ENCODE measurements at places on chromosomes 4 and X.

DNA sequence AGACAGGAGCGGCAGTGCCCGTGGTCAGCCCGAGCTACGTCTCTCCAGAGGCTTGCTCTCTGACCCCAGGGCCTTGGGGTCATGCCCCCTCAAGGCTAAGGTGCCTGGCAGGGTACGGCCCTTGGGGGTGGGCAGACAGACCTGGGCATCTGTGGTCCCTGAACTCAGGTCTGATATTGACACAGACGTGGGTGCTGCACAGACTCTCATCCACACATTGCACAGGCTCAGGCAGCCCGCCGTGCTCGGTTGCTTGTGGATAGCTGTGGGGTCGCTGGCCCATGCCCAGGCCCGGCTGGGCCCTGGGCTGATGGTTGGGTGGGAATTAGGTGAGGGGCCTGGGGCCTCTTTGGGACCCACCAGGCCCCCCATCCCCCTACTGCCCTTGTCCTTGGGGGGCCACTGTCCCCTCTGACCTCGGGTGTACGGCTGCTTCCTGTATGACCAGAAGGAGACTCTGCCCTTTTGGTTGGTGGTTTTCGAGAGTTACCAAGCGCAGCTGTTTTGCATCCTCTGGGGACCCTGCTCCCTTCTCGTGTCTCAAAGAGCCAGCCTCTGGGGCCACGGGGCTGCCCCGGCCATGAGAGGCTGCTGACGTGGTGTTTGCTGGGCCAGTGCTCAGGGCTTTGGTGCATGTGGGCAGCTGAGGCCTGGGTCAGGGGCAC is 10.1 kb downstream of the FGFRL1 start:
- DNase-seq = no peak

DNA sequence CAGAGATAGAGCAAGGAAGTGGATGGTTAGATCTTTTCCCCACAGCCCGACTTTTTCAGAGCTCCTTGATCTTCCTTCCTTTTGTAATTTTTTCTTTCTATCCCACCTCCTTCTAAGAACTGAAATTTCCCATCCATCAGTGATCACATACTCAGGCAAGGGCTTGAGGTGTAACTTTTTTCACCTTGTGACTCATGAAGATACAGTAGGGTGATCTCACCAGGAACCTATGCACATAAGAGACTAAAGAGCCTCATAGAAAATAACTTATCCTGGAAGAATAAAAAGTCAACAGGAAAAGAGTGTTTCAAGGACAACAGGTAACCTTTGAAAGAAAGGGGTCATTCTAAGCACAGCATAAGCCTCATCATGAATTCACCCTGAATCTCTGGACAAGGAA is 131.2 kb upstream of the HCCS start:
- DNase-seq = no peak

DNA sequence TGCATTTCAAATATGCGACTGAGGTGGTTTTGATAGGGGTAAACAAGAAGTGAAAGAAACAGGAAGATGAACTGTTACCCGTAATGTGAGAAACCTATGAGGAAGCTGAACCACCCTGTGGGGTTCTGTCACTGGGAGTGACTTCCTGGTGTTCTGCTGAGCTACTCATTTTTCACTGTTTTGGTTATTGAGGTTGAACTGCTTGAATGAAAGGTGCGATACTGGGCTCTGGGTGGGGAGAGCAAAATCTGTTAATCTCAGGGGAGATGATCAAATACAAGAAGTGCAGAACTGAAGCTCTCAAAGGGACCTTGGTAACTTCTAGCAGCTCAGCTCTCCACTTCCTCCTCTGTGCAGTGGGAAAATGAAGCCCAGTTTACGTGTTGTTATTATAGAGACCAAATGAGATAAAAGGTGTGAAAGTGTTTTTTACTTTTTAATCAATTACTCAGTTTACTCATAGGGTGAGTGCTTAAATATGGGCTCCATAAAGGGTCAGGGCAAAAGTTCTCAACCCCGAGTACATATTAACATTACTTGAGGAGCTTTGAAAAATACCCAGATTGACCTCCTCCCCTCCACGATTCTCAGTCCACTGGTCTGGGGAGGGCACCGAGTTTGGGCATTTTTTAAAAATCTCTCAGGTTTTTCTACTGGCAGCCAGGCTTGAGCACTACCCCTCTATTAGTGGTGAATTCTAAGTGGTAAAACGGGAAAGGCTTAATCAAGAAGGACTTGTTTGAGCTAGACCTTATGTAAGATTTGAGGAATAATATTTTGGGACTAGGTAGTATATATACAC is 66.7 kb downstream of the COQ2 start:
- DNase-seq = peak; percentile 44

- DNase-seq = no peak
These were observed 24.9 kb upstream of the MAGEB2 start for GRCh38 chrX:30190426-30190825.

DNA sequence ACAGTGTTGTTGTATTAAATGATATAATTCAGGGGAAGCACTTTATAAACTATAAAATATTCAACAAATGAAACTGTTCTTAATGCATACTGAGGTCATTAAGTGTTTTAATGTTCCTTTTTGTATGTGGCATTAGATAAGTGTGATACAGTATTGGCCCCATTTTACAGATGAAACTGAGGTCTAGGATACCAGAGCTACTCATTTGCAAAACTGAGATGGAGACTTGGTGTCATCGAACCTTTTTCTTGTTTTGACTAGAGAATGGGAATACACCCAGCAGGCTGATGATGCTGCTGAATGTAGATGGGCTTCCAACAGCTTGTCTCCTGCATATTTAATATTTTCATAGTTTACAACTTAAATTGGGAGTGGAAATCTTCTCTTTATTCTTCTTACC is 34.6 kb downstream of the TAF1 start:
- no peak for DNase-seq

GRCh38 chr4:181504924-181505323 is 738.3 kb upstream of the TENM3 start:
- no peak for DNase-seq

GRCh38 chr4:17055788-17056187 is 157.3 kb upstream of the LDB2 start:
- DNase-seq = no peak

DNA sequence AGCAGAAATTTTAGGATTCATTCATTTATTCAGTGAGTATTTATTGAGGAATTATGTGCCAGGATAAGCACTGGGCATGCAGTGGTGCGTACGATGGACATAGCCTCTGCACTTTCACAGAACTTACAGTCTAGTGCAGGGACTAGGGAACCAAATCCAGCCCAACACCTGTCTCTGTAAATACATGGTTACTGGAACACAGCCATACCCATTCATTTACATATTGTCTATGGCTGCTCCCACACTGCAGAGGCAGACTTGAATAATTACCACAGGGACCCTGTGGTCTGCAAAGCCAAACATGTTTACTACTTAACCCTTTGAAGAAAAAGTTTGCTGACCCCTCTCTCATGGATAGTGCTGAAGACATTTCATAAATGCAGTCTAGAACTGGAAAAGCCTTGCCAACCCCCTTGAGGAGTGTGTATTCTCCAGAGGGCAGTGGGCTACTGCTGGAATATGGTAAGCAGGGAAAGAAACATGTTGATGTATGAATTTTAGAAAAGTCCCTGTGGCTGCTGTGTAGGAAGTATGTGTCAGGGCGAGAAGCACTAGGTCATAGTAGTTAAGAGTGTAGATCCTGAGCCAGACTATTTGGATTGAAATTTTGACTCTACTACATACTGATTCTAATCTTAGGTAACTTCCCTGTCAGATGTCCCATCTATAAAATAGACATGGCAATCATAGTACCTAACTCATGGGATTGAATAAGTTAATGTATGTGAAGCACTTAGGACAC is 75.5 kb downstream of the GALNT7 start:
- no peak for DNase-seq

- DNase-seq = no peak
These were observed 135.0 kb downstream of the REELD1 start for GRCh38 chr4:146349306-146349705.

DNA sequence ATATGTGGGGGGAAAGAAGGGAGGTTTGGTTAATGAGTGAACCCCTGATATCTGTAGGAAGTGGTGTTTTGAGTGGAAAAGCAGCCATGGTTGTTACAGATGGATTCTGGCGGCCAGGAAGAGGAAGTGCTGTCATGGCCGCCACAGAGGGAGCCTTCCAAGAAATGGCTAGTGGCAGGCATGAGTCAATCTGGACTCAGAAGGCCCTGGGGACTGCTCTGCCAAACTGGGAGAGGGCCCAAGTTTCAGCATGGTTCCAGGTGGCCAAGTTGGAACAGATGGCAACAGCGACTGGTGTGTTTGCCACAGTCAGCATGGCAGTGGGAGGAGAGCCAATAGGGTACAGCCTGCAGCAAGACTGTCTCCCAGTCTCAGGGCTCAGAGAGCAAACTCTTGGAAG is 32.5 kb downstream of the ETDB start:
- DNase-seq = no peak

DNA sequence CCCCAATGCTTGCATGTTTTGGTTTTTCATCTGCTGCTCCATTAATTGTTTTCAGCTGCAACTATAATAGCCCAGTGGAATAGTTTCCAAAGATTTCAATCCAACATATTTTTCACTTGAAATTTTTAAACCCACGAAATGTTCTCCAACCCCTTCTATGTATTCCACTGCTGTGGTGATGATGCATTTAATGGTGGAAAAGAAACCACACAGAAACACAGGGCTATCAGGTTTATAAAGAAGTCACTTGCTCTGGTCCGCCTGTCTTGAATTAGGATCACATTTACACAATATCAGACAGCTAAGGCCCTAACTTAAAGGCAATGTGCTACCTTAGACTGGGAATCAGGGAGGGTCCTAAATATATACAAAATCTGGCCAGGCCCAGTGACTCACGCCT is 35.0 kb downstream of the OPHN1 start:
- no peak for DNase-seq

GRCh38 chr4:125382995-125383394 is 68.2 kb downstream of the FAT4 start:
- no peak for DNase-seq

- no peak for DNase-seq
These were observed 164.3 kb upstream of the GPC4 start for GRCh38 chrX:133579631-133580030.

DNA sequence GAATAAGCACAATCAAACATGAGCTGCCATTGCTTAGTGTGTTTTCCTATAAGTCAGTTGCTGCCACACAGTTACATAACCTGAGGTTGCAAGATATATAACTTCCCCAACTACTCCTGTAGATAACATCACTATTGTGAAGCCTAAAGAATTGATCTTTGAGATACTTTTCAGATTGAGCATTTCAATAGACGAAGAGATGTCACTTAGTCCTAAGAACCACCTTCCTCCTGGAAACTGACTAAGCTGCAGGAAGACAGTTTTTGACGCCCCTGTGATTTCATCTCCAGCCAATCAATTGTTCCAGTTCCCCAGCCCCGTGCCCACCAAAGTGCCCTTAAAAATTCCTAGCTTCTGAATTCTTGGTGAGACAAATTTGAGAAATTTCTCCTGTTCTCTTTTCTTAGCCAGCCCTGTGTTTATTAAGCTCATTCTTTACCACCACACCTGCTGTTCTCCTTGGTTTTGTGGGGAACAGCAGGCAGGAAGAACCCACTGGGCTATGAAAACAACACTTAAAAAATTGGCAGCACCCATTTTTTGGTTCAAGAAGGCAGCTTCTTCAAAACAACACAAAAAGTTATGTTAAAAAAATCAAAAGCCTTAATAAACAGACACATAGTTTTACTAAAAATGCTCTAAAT is 317.1 kb upstream of the PABPC4L start:
- no peak for DNase-seq

DNA sequence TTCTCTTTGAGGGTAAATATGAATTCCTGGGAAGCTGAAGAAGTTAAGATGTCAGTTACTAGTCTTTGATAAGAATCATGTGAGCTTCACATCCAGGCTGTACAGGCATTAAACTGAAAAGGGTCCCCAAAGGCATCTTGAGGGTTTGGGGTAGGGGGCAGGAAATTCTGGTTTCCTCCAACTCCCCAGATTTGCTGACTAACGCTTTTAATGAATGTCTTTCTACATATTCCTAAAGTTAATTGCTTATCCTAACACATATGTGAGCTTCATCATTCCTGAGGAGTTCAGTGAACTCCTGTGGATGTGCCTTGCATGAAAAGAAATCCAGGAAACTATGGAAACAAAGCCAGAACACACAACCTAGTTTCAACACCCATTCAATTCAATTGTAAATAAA is 73.8 kb upstream of the GAB1 start:
- DNase-seq = no peak

DNA sequence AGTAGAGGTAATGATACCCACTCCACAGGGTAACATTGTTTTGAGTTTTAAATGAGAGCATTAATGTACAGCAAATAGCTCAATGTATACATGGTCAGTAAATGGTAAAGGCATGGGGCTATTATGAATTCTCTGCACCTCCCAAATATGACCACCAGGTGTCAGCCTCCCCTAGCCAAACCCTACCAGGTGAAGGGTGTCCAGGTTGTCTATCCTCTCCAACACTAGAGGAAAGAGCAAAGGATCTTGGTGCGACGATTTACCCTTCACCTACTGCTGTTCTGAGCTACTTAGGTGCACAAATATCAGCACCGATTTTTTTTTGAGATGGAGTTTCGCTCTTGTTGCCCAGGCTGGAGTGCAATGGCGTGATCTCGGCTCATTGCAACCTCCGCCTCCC is 26.5 kb upstream of the XIAP start:
- peak; percentile 69 for DNase-seq

DNA sequence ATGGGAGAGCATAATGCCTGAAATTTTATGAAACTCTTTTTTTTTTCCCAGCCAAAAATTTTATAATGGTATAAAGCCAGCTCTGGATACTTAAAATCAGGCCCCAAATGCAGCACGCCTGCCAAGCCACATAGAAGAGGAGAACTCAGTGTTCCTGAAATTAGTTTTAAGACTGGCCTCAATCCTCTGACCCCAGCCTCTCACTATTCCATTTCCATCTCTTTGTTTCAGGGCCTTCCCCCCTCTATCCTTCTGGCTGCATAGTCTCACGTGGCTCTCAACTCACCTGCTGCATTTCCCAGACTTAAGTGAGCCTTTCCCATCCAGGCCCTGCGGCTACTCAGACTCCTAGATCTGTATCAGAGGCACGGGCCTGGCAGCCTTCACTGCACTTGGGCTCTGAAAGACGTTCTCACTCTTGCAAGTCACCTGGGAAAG is 5.2 kb upstream of the CBR4 start:
- DNase-seq = no peak

GRCh38 chr4:109211671-109212070 is 90.8 kb downstream of the COL25A1 start:
- no peak for DNase-seq

DNA sequence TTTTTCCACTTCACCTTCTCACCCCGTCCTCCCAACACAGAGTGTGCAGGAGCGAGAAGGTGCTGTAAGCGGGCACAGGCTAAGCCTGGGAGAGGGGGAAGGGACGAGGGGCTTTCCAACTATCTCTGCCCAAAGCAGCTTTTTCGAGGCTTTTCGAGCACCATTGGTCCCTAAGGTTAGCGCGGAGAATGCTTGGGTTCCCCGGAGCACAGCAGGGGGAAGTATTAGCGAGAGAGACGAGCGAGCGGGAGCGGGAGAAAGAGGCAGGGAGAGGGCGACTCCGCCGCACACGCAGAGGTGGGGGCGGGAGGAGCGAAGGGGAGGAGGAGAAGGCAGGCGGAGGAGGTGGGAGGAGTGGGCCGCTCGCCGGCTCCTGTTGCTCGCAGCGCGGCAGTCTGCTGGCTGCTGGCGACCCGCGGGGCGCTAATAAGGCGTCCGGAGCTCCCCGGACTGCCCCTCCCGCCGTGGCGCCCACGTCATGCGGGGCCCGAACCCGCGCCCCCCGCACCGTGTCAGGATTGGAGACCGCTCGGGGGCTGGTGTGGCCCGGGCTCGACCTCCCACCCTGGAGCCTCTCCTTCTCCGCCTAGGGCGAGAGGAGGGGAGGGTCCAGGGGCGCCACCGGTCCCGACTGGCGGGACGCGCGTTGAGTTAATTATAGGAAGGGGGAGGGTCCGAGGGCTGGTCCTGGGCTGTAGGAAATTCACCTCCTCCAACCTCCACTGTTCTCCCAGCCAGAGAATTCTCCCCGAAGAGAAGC is at the start of gene ADAMTS3:
Gene ADAMTS3, minus strand, starts transcription at position 263 of the 760 bp plus-strand sequence. CDS start 459 bp downstream, outside the sequence.
- DNase-seq = no peak

Measured in activated CD4-positive, alpha-beta T cell treated with anti-CD3 and anti-CD28 coated beads, Interleukin-2, amount 50 U/mL, for 48 hours (primary cell).